ENCODE measurements at places on chromosomes 7 and 10.

DNA sequence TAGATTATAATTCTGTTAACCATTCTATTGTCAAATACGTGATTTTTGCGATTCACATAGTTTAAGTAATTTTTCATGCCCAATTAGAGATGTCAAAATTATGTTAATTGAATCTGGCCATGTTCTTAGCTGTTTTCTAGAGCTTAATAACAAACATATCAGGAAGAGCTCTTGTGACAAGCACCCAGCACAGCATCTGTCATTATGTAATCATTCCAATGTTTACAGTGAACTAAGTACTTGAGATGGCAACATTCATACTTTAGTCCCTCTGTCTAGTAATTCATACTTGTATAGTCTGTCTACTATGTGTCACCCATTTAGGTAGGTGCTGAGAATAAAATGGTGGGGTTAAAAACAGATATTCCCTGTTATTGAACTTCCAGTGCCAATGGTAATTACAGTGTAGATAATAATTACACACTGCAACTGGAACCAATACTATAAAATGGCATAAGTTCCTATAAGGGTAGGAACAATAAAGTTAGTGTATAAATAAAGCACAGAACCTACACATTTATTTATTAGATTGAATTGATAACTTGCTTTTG is 55.2 kb downstream of the ZEB1 start:
- no peak for DNase-seq

- DNase-seq = no peak
These were observed 85.5 kb upstream of the DKK1 start for GRCh38 chr10:52228556-52228955.

DNA sequence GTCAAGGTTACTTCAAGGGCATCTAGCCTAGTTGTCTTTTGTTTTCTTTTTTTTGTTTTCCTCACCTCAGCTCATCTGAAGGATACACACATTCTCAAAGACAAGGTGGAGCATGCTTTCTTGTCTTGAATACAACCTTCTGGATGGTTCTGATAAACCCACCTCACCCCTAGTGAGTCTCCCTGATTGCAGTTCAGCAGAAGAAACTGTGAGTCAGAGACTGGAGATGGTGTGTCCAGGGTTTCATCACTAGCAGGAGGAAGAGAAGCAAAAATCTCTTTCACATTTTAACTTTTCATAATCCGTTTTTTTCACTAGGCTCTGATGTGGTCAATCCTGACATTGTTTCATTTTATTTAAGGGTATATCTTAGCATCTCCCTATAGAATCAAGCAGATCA is 143.0 kb upstream of the NRBF2 start:
- no peak for DNase-seq

DNA sequence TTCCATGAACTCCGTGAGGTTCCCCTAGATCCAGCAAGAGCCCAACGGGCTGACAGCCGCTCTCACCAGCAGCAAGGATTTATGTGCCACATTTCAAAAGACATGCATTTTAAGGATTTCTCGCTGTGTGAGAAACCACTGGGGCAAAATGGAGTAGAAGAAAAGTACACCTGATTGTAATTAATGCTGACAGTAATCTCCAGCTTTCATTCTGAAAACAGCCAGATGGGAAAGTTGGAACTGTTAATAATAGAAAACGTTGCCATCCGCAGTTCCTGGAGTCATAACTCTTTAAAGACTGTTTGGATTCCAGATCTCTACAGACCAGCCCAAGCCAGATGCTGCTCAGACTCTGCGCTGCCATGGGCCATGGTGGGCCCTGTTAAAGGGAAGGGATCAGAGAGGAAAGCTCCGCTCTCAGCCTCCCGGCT is 216.9 kb upstream of the GLI3 start:
- DNase-seq = no peak

DNA sequence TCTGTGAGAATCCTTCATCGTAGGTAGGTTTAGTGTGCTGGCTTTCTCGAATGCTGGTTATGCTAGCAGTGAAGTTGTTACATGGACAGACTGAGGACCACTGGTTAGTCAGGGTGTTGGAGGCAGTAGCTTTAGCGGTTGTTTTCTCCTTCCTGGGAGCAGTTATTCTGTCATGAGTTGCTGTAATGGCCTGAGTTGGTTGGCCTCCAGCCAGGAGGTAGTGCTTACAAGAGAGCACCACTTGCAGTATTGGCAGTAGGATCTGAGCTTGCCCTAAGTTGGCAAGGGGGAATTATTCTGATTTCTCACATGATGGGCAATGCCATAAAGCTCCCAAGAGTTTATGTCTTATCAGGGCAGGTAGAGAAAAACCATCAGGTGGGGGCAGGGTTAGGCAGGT is 58.0 kb downstream of the IPMK start:
- no peak for DNase-seq

GRCh38 chr10:74708246-74708645 is 118.2 kb upstream of the KAT6B start:
- DNase-seq = no peak

GRCh38 chr7:4001742-4002141 is 680.4 kb upstream of the FOXK1 start:
- no peak for DNase-seq

- DNase-seq = no peak
These were observed 56.0 kb downstream of the CPXM2 start for GRCh38 chr10:123835575-123835974.

- DNase-seq = no peak
These were observed 5.6 kb downstream of the BTBD16 start for GRCh38 chr10:122276611-122277208.

GRCh38 chr10:81027706-81028105 is 490.0 kb downstream of the SH2D4B start:
- no peak for DNase-seq
